ENCODE measurements at places on chromosomes 5 and 9.

DNA sequence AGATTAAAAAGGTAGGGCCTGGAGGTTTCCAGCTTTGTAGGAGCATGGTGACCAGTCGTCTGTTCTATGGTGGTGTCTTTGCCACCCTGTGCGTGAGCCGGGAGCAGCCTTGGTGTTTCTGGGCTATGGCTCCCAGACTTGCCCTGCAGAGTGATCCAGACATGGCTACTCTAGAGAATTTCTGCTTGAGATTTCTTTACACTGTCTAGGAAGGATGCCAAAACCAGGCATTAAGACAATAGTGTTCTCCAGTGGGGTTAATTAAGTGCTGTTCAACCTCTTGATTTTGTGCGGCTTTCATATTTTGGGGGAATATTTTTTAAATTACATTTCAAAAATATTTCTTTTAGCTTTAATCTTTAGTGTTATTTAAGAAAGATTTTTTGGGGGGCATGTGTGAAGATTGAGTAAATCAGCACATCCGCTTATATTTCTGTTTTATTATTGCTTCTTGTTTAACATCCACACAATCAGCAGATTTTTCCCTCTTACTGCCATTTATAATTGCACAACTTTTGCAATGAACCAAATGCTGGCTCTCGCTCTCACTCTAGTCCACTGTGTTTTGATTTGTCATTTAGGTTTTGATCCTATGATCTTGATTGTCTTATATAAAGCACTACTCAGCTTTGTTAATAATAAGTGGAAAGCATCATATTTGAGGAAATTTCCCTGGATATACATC is 110.5 kb downstream of the RASGRF2 start:
- DNase-seq, result no peak

GRCh38 chr5:59146729-59147128 is 563.9 kb downstream of the RAB3C start:
- no peak for DNase-seq

GRCh38 chr9:2722715-2723114 is 5.4 kb downstream of the KCNV2 start:
- DNase-seq, result no peak

GRCh38 chr5:160044391-160044804 is 35.5 kb downstream of the TTC1 start:
- no peak for DNase-seq

GRCh38 chr9:90872835-90873294 is 71.2 kb downstream of the SYK start:
- DNase-seq, result no peak

GRCh38 chr5:366541-367357 is 45.2 kb downstream of the AHRR start:
- DNase-seq, result no peak
